ENCODE measurements at places on chromosomes 1 and 21.

GRCh38 chr1:59133997-59134396 lies 162.9 kb upstream of the FGGY start:
- DNase-seq: no peak

GRCh38 chr1:61077676-61078541 lies 4.5 kb upstream of the NFIA start:
- DNase-seq: peak; percentile 100

GRCh38 chr21:38027901-38028498 lies 111.7 kb upstream of the KCNJ6 start:
- peak; percentile 28 for DNase-seq

DNA sequence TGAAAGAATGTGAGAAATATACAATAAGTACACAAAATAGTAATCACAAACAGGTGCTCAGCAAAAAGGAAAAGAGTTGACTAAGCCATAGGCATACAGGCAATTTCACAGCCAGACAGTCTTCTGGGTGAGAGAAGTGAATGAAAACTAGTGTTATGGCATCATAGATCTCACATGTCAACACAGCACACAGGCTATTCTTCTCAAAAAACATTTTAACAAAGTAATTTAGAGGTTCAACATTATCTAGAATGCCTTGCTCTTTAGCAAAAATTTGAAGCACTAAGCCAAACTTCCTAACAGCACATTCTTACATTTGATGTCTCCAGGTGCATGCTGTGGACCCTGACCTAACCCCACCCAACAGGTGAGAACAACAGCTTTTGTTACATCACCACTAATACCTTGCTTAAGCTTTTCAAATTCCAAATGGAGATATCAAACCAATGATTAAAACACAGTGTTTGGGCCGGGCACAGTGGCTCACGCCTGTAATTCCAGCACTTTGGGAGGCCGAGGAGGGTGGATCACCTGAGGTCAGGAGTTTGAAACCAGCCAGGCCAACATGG lies 30.5 kb downstream of the OTUD7B start:
- DNase-seq: no peak

DNA sequence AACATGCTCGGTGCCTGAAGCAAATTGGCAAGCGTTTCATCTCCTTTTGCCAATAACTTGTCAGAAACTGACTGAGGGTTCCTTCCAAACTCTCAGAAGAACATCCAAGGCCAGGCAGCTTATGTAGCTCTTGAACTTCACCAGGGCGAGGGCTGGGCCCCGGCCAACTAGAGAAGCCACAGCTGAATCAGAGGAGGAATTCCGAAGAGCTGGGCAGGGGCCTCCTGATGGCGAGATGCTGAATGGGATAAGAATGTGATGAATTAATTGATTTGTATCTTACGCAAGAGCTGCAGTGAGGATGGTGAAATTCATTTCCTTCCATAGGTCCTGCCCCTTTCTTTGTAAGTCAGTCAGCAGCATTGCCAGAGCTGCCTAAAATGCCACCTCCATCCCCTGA lies 345.8 kb downstream of the KIF26B start:
- DNase-seq: no peak

GRCh38 chr1:8816264-8816663 lies 1.2 kb downstream of the RERE start:
- DNase-seq: peak; percentile 78

DNA sequence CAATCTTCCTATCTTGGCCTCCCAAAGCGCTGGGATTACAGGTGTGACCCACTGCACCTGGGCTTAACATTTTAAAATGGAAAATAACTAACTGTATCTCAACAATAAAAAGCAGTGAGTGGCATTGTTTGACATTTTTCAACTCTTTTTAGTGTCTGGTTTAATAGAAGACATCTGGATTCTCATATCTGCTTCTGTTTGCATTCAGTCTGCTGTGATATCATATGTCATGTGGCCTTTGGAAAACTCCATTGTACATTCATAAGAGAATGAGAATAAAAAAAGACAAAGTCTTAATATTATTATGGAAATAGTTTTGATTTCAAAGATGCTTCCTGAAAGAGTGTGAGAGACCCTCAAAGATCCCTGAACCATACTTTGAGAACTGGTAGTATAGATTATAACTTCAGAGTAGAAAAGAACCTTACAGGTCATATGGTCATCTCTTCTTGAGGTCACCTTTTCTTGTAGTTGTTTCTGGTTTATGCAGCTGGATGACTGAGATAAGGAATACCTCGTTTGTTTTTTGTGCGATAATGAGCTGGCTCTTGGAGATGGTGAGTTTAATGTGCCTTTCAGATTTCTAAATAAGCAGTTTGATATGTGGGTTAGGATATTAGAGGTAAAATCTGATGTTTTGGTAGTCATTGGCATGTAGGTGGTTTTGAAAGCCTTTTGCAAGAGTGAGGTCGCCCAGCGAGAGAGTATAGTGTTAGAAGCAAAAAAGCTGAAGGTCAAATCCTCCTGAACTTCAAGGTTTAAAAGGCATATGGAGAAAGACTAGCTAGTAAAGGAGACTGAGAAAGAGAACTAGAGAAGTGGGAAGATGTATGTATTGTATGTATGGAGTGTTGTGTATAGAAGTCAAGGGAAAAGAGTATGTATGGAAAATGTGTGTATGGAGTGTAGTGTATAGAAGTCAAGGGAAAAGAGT lies 17.2 kb downstream of the CEP350 start:
- DNase-seq: peak; percentile 82

DNA sequence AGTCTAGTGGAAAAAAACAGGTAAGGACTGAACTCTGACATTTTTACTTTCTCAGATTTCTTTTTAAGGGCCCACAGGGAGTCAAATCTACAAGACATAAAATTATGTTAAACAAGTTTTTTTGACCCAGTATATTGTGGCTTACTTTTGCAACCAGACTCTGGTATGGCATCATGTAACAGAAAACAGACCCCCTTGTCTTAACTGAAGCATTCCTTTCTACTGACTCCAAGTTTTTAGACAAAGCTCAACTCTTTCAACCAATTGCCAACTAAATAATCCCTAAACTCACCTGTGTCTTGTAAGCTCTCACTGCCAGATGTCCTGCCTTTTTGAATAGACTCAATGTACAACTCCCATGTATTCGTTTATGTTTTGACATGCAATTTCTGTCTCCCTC lies 64.3 kb downstream of the FASLG start:
- no peak for DNase-seq

GRCh38 chr1:69994241-69994640 lies 211.1 kb downstream of the LRRC40 start:
- peak; percentile 59 for DNase-seq

GRCh38 chr1:112923959-112924349 lies 32.0 kb downstream of the SLC16A1 start:
- no peak for DNase-seq

- no peak for DNase-seq
Measured at GRCh38 chr1:34500451-34500850, 254.4 kb upstream of the GJB5 start.

- DNase-seq: no peak
Measured at GRCh38 chr1:77984629-77985028, 5.8 kb upstream of the FUBP1 start.

- DNase-seq: no peak
Measured at GRCh38 chr1:230337266-230337665, 88.9 kb downstream of the PGBD5 start.

GRCh38 chr1:180301135-180301742 lies 71.2 kb downstream of the LHX4 start:
- no peak for DNase-seq

- DNase-seq: no peak
Measured at GRCh38 chr1:109481646-109482045, 2.1 kb upstream of the ATXN7L2 start.

- peak; percentile 64 for DNase-seq
Measured at GRCh38 chr1:156616463-156616862, 2.8 kb upstream of the HAPLN2 start.

DNA sequence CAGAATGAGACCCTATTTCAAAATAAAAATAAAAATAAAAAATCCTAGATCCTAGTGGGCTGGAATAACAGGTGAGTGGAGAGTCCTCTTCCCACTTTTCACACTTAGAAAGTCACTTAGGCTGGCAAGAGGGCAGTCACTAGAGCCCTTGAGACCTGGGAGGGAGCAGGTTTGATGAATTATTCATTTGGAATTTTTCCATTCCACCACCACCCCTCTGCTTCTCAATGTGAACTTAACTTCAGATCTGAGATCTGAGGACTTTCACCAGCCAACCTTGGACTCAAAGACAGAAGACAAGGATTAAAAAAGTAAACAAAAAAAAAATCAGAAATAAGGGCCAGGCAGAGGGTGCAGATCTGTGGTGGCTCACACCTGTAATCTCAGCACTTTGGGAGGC lies 16.5 kb downstream of the AKR7A3 start:
- no peak for DNase-seq

DNA sequence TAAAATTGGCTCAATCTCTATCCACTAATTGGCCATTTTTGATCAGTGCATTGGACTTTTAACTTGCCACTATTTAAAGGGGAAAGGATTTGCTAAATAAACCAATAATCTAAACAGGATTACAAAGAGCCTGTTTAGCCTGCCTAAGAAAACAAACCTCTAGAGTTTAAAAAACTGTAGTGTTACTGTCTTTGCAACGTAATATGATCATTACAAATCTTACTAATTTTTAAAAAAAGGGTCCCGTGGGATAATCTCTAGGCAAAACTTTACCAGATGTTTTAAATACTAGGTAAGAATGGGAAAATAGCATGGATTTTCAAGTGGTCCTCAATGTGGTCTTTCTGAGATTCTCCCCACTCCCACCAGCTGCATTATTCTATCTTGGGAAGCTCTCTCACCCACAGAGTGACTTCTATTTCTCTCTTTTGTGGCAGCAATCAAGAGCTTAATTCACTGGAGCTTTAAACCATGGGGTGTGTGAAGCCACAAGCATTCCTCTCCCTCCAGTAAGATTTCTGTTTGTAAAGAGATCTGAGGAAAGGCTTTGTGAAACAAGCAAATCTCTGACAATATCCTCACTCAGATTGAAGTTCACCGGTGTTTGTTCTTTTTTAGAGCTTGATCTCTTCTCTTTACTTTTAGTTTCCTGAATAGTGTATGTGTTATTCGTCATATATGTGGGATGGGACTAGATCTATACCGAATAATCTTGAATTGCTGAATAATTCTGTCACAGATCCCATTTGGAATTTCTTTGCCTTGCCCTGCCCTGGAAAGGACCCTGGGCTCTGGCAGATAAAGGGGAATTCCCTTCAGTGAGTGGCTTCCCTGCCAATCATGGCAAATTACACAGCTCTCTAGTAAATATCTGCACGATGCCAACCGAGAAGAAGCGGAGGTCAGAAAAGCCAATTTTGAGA lies 132.2 kb downstream of the TLR5 start:
- no peak for DNase-seq

GRCh38 chr1:28508435-28508754 lies 2.6 kb downstream of the RCC1 start:
- DNase-seq: no peak
